ENCODE measurements at places on chromosomes 7 and 10.

- DNase-seq = no peak
These were observed 43.1 kb downstream of the MAGI2 start for GRCh38 chr7:79410345-79410744.

GRCh38 chr7:8147760-8148463, 114.1 kb downstream of the ICA1 start:
- DNase-seq = no peak

DNA sequence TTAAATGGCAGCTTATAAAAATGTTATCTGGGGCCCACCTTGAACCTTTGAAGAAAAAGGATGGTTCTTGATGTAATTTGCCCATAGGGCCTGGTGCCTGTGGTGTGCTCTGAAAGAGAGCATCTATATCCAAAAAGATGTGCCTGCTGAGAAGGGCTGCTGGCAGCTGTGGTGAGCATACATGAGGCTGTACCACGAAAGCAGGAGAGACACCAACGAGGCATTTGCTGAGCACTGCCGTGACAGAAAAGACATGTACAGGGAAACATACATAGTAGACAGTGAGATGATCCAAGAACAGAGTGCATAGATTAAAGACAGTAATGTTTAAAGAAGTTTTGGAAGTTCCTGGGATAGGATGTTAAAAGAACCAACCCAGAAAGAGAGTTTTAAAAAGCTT, 664.5 kb downstream of the PHTF2 start:
- DNase-seq = no peak

DNA sequence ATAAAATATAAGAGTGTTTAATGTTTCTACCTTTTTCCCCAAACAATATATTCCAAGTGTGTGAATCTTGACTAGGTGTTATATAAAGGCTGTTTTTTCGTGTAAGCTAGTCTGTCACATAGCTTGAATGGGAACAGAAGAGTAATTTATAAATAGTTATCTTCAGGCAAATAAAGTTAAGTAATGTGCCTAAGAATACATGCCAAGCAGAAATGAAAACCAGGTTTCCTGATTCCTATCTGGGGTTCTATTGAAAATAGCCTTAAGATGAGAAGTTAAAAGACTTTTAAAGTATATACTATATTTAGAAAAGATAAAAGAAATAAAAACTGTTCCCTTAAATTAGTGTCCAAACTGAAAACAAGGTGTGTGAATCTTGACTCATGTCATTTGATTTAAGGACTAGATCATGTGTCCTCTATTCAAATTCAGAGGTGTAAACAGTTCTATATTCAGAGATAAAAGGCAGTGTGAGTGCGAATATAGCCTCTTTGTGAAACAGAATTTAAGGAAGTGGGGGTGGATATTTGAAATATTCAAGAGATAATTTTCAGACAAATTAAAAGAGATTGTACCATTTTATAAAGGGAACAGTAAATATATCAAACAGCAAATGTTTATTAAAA, 247.5 kb downstream of the THSD7A start:
- DNase-seq = no peak

DNA sequence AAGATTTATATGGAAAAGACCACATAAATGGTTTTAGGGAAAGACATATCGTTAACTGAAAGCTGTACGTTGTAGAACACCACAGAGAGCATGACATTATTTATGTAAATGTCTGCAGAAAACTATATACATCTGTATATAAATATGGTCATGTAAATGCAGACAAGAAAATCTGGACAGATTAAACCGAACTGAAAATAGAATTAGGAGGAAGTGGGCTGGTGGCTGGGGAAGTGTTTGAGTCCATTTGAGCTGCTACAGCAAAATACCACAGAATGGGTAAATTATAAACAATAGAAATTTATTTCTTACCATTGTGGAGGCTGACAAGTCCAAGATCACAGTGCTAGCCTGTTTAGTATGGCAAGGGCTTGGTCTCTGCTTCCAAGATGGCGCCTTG, 56.3 kb upstream of the USP6NL start:
- no peak for DNase-seq

- no peak for DNase-seq
These were observed 105.0 kb downstream of the PHTF2 start for GRCh38 chr7:77903597-77903996.

- no peak for DNase-seq
These were observed 155.5 kb downstream of the RNF216 start for GRCh38 chr7:5625938-5626337.

- DNase-seq = no peak
These were observed 25.5 kb downstream of the DDC start for GRCh38 chr7:50539725-50540124.

DNA sequence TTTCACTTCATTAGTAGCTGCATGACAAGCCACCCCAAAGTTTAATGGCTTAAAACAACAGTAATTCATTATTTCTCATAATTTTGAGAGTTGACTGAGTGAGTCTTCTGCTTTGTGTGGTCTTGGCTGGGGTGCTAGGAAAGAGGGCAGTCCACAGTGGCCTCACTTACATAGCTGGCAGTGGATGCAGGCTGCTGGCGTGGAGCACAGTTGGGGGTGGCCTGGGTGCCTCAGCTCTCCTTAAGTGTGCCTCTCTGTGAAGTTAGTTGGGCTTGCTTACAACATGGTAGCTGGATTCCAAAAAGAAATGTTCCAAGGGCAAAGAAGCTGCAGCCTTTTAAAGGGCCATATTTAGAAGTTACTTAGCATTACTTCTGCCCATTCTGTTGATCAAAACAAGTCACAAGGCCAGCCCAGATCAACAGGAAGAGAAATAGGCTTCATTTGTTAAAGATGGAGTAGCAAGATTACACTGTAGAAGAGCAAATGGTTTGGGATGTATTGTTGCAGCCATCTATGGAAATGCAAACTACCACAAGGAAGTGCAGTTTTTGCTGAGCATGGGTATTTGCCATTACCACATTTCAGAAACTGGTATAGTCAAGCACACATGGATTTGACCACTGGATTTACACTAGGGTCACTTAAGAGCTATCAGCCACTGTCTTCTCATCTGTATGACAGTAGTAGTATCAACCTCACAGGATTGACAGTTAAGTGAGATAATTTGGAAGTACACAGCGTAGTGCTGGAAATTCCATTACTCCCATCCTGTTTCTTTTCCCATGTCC, 33.6 kb downstream of the ZEB1 start:
- no peak for DNase-seq

DNA sequence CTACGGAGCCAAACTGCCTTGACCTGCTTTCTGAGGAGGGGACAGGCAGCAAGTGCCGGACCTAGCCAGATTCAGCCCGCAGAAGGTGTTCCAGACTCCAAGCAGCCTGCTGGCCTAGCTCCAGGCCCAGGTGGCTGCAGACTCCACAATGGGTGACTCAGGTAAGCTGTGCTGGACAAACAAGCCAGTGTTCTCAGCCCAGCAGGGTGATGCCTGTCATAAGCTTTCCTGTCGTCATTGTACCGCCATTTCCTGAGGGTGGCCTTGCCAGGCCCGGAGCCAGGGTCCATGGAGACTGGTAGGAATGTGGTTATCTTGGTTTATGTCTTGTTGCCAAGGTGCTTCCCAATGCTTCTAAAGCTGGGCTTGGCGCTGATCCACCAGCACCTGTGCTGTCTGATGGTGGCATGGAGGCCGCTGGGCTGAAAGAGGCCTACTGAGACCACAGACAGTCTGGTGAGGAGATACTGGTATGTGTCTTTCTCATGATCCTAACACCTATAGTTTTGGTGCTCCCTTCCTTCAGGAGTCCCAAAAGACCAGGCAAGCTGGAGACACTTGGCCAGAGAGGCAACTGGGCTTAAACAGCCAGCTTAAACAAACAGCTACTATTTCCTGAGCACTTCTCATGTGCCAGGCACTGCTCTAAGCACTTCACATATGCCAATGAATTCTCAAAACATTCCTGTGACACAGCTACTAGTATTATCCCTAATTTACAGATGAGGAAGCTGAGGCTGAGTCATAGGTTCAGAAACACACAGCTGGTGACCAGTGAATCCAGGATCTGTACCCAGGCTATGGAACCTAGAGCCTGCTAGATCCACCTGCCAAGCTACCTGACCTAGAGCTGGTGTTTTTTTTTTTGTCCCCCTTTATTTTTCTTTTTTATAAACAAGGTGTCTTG, 42.0 kb downstream of the ZC3HC1 start:
- no peak for DNase-seq

- DNase-seq = no peak
These were observed 92.1 kb upstream of the CXCL12 start for GRCh38 chr10:44477046-44477425.

DNA sequence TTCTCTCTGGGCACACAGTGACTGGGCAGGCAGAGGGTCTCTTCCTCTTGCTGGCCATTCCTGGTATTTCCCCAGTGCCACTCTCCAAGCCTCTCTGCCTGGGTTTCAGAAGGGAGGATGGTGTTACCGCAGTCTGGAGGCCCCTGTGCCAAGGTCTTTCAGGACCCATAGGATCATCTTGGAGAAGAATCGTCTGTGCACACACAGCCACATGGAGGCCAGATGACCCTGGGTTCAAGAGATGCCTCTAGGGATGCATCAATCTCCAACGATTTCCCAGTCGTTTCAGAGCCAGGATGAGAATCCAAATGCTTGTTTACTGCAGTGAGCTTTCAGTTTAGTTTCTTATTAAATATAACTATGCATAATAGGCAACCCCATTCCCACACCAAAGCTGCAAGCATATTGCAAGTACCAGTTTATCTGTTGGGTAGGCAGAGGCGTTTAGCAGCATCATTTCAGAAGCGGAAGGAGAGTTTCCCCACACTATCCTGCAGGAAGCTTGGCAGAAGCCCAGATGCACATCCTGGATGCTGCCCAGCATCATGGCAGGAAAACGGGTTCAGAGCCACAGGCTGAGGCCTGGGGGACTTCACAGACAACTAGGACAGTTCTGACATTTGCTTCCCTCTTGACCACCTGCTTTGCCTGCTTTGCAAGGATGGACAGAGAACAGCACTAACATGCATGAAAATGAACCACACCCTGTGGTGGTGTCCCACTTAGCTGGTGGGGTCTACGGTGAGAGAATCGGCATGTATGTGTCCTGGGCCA, 134.7 kb upstream of the FAM20C start:
- no peak for DNase-seq

GRCh38 chr10:990808-991207, 2.6 kb downstream of the GTPBP4 start:
- DNase-seq = no peak

- no peak for DNase-seq
These were observed 32.2 kb upstream of the GLI3 start for GRCh38 chr7:42269161-42269560.

DNA sequence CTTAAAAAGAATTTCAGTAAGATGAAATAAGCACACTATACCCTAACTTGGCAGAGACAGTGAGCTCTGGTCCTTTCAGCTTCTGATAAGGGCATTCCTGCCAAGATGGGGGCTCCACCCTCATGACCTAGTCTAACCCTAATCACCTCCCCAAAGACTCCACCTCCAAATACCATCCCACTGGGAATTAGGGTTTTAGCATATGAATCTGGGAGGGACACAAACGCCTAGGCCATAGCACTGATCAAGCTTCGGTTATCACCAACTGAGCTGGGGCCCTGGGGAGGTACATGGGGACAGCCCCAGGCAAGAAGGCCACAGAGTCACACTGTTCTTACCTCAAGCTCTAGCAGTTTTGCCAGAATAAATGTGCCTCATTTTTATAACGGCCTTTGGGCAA, 31.4 kb downstream of the PALS2 start:
- no peak for DNase-seq

DNA sequence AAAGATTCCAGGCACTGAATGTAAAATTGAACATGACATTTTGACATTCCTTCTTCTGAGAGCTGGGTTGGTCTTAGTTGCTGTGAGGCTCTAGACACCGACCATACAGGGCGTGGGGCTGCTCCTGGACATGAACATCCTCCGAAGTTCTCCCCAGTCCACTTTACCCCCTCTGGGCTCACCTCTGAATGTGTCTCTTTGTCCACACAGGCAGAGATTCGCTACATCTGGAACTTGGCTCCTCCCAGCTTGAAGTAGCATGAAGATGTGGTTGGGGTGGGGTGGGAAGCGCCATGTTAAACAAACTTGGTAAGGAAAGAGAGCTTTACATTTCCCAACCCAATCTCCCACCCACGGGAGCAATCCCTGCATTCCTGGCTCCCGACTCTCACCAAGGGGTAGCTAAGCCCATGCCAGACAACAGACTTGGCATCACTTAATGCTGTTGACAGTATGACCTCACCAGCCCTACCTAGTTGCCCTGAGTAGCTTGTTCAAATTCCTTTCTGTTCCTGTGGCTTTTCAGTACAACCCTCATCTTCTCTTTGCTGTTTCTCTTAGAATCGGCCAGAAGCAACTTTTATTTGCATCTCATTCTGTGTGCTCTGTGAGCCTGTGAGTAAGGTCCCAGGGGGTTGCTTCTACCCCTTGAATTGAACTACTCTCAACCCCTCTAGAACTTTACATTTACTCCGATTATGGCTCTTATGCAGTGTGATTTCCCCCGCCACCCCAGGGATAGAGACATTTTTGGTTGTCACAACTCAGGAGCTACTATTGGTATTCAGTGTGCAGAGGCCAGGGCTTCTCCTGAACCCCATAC, 211.4 kb downstream of the SEC23IP start:
- no peak for DNase-seq

- DNase-seq = no peak
These were observed 40.2 kb downstream of the TCERG1L start for GRCh38 chr10:131271195-131271880.

Measured in activated CD4-positive, CD25-positive, alpha-beta regulatory T cell (primary cell).